ENCODE measurements at places on chromosomes 6 and 20. TPM values are rescaled to one million over a fixed set of nuclear protein-coding genes. Genes with fewer than 3 reads are reported as not detected.

Gene BPIFA3
- not detected for total RNA-seq

Gene CD83
- total RNA-seq, result 22.0 TPM

Gene C6orf163
- total RNA-seq, result 1.2 TPM

Gene SEMG1
- not detected for total RNA-seq

Gene THBS2
- not detected for total RNA-seq

Gene LY86
- total RNA-seq, result 1.5 TPM

Gene FAM217A
- not detected for total RNA-seq

Gene HLA-DQB2
- 0.69 TPM for total RNA-seq

Gene ADGB
- not detected for total RNA-seq

Gene TULP1
- total RNA-seq, result not detected

Gene RAE1
- total RNA-seq, result 42.7 TPM

Gene GZF1
- total RNA-seq, result 6.9 TPM

Gene NRSN2
- total RNA-seq, result 7.5 TPM

Gene UBE3D
- total RNA-seq, result 7.1 TPM

Gene OR2H1
- total RNA-seq, result not detected

Gene LAMA2
- 0.65 TPM for total RNA-seq
